ENCODE measurements at places on chromosomes 12 and 14.

DNA sequence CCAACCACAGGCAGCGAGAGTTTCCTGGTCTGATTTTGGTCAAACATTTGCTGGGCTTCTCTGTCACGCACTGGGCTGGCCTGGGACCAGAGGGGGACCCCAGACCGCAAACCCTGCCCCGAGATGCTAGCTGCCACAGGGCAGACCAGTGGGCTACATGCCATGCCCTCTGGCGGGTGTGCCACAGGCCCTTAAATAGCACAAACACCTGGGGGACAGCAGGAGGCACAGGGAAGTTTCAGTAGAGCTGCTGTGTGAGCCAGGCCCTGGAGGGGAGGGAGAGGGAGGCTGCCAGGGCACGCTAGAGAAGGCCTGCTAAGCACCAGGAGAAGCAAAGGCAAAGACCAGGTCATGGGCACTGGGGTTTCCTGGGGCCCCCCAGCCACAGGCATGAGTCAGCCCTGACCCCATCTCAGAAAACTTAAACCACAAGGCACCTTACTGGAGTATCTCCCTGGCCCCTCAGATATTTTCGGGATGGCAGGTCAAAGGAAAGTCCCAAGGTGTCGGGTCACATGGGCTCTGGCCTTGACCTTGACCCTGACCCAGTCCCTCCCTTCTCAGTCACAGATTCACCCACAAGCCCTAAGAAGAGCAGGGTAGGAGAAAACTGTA lies 29.2 kb downstream of the ITPK1 start:
- no peak for DNase-seq

DNA sequence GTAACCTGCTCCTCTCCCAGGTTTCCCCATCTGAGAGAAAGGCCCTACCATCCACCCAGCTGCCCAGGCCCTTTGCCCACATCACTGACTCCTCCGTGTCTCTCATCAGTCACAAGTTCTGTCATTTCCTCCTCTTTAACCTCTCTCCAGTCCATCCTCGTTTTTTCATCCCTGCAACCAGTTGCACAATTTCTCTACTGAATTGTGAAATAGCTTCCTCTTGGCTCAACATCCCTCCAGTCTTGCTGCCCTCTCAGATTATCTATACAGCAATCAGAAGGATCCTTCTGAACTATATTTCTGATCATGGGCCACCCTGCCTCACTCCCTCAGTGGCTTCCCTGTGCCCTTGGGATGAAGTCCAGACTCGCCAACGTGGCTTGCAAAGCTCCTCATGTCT lies 6.8 kb downstream of the FAM161B start:
- DNase-seq = peak; percentile 7

GRCh38 chr12:131615326-131616042 lies 95.4 kb upstream of the SFSWAP start:
- DNase-seq = no peak

DNA sequence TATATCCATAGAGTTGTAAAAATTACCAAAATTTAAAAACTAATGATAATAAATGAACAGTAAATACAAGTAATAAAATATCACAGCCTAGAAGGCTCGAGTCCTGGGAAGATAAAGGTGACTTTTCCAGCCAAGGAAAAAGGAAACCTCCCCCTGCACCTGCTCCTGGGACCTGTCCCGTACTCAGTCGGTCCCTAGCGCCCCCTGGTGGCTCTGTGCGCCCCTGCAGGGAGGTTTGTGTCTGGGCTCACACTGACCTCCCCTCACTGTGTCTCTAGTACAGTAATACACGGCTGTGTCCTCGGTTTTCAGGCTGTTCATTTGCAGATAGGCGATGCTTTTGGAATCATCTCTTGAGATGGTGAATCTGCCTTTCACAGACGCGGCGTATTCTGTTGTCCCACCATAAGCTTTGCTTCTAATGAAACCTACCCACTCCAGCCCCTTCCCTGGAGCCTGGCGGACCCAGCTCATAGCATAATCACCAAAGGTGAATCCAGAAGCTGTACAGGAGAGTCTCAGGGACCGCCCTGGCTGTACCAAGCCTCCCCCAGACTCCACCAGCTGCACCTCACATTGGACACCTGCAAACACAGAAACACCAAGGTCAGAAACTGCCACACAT lies 1030.4 kb downstream of the TMEM121 start:
- peak; percentile 82 for DNase-seq

- no peak for DNase-seq
Measured at GRCh38 chr12:54497883-54498282, 331 bp downstream of the NCKAP1L start.

- no peak for DNase-seq
Measured at GRCh38 chr14:51564986-51565604, 86.6 kb upstream of the FRMD6 start.

- DNase-seq = no peak
Measured at GRCh38 chr12:45093051-45093450, 42.2 kb upstream of the DBX2 start.

- DNase-seq = peak; percentile 72
Measured at GRCh38 chr14:91108941-91109611, 4.8 kb upstream of the DGLUCY start.

DNA sequence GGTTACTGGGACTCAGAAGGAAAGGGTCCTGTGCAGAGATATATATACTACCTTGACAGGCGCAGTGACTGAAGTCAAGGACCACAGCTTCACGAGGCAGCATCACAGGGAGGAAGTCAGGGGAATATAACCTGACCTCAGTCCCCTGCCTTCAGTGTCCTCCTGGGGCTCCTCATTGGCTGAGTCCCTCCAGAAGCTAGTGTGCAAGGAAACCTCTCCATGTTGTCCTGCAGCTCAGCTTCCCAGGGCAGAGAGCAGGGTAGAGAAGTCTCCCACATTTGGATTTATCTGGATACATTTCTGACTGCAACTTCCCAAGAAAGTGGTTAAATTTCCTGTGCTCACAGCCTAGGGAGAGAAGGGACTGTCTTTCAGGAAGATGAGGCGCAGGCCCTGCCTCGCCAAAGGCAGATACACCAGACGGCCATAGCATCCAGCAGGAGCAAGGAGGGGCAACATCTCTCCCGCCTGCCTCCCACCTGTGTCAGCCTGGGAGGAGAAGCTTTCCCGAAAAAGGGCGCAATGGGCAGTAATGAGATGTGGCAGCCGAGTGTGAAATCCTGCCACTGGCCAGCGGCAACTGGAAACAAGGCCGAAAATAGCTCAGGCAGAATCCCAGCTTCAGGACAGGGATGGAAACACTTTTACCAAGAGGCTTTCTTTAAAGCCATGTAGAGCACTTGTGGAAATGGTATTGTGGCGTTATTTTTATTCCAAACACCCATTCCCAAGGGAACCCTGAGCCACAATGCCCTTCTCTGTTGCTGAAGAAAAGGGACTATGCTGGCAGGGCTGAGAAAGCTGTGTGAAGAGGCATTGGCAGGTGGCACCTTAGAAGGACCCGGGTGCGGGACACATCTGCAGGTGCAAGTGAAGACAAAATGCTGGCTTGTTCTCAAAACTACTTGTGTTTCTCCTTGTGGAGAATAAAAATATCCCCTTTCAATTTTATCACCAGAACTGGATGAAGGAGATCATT lies 54.9 kb upstream of the HIF1A start:
- no peak for DNase-seq

GRCh38 chr12:113048716-113049127 lies 7.8 kb upstream of the DTX1 start:
- peak; percentile 70 for DNase-seq

DNA sequence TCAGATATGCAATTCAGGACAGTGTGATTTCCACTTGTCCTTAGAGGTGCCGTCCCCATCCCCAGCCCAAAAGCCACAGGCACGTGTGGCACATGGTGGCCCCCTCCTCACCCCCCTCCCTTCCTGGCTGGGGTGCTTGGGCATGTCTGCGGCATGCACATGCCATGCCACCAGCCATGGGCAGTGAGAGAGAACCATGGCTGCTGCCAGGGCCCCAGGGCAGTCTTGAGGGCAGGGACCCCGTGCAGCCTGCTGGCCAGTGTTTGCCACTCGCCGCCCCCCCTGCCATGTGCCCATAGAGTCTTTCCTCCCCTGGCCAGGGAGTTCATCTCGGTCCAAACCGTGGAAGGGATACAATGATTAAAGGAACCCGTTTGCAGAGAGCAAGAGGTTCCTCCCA lies 41.5 kb downstream of the TNFAIP2 start:
- no peak for DNase-seq

DNA sequence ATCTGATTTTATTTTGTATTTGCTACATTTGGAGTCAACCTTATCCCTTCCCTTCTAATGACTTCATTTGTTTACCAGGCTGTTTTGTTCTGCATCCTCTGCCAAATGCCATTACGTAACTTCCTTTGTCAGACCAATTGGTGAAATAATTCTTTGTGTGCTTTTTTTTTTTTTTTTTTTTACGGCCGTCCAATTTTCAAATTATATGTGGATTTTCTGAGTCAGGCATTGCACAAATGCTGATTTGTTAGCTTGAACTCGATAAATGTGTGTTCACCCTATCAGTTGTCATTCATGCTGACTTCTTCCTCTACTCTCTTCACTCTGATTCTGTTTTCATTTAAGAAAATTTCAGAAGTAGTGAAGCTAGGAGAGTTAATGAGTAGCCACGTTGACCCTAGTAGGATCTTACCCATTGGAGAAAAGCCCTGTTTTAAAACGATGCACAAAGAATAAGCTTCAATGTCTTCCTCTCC lies 386.2 kb downstream of the DIO2 start:
- no peak for DNase-seq

DNA sequence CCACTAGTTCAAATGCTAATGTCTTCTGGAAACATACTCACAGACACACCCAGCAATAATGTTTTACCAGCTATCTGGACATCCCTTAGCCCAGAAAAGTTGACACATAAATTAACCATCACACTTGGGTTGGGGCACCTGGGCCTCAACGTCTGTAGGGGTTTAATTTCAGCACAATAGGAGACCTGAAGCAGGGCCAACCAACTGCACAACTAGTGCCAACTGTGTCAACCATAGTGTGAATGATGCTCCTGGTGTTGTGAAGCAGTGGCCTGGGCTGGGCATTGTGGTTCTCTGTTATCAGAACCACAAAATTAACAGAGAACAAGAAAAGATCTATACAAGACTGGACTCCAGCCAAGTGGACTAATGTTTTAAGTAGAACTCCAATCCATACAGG lies 106.7 kb upstream of the PPM1H start:
- no peak for DNase-seq

GRCh38 chr12:20601668-20602280 lies 93.4 kb upstream of the SLCO1C1 start:
- no peak for DNase-seq

DNA sequence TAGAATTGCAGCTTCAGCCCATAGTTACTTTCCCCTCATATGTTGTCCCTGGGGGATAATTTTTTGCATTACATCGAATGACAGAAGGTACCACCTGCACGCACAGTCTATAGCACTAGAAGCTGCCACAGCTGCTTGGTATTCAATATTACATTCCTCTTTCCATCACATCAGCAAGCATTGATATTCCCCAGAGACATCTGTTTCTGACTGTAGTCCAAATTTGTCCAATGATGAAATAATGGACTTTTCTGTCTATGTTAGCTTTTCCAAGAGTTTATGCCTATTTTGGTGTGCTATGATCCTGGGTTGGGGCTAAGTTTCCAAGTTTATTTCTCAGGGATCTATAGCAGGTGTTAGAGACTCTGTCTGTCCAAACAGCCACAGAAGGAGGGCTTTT lies 335.4 kb downstream of the LRIG3 start:
- no peak for DNase-seq

- DNase-seq = no peak
Measured at GRCh38 chr14:74824997-74825396, 50.9 kb downstream of the PROX2 start.

GRCh38 chr12:67741270-67741669 lies 92.7 kb downstream of the DYRK2 start:
- DNase-seq = no peak
